ENCODE measurements at places on chromosomes 4 and X.
A peak's percentile ranks its signal among the peaks of the same experiment; 100 is the strongest.

DNA sequence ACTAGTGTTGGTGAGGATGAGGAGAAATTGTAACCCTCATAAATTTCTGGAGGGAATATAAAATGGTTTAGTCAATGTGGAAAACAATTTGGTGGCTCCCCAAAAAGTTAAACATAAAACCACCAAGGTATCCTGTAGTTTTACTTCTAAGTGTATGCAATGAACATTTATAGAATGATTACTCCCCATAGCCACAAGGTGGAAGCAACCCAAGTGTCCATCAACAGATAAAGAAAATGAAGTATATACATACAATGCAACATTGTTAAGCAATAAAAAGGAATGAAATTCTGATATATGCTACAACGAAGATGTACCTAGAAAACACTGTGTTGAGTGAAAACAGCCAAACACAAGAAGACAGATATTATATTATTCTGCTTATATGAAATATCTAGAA, 569.1 kb upstream of the GRID2 start:
- no peak overlapping the region for H3K4me3 ChIP-seq
- no peaks in the 10 kb centered on the region for H3K4me1 ChIP-seq
- no peaks in the 10 kb centered on the region for H3K36me3 ChIP-seq
- DNase-seq, result no peak
- no peaks in the 10 kb centered on the region for H3K27me3 ChIP-seq

DNA sequence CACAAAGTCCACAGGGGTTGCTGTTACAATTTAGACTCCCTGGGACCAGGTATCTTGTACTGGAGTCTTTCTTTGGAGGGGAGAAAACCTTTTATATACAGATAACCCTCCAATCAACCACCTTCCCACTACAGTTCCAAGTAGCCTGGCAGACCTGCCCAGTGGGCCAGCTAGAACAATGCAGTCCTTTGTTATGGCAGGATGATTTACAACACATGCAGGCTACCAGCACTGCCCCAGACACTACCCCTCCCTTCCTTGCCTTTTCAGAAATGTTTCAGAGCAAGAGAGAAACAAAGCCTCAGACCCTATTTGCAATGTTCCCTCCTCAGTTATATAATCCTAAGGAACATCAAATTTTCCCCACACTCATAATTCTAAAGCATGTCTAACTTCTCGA, 11.1 kb downstream of the RASL11B start:
- peaks cover 4% of the 10 kb centered on the region for H3K4me1 ChIP-seq
- DNase-seq, result no peak
- H3K27ac ChIP-seq, result no peak overlapping the region
- H3K4me3 ChIP-seq, result no peak overlapping the region
- H3K36me3 ChIP-seq, result peaks cover 8% of the 10 kb centered on the region

DNA sequence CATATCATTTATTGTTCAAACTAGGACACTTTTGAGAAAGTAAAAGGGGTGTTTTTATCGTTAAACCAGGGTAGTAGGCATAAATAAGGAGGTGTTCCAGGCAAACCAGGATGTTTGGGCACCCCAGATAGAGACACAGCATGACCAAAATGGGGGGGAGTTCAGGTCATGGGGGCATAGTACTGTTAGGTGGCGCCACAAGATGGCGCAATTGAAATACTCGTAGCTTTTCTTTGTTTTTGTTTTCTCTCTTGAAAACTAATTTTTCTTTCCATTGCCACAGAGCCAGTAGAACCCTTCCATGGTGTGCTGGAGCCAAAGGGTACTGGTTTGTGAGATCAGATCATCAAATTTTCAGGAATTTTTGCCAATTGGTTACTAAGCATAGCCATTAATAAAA, 283.4 kb downstream of the BCOR start:
- H3K4me1 ChIP-seq, result peaks cover 30% of the 10 kb centered on the region
- no peak overlapping the region for H3K27ac ChIP-seq
- DNase-seq, result peak; percentile 64
- no peaks in the 10 kb centered on the region for H3K36me3 ChIP-seq

DNA sequence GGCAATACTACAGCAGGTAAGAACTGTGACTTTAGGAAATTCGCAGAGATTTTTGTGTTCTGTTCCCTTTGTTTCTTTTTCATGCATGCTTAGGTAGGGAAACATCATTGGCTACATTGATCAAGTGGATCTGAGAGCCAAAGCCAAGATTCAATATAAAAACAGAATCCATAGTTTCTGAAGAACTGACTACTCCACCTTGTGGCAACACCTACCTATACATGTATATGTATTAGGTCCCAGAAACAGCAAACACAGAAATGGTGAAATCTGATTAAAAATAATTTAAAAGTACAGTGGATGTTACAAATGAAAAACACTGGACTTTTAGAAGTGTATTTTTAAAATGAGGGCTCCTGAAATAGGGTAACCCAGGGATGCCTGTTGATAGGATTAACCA, 322.6 kb upstream of the MAOA start:
- H3K36me3 ChIP-seq, result no peaks in the 10 kb centered on the region
- no peaks in the 10 kb centered on the region for H3K4me1 ChIP-seq
- H3K27ac ChIP-seq, result no peak overlapping the region
- DNase-seq, result no peak
- H3K4me3 ChIP-seq, result no peak overlapping the region

DNA sequence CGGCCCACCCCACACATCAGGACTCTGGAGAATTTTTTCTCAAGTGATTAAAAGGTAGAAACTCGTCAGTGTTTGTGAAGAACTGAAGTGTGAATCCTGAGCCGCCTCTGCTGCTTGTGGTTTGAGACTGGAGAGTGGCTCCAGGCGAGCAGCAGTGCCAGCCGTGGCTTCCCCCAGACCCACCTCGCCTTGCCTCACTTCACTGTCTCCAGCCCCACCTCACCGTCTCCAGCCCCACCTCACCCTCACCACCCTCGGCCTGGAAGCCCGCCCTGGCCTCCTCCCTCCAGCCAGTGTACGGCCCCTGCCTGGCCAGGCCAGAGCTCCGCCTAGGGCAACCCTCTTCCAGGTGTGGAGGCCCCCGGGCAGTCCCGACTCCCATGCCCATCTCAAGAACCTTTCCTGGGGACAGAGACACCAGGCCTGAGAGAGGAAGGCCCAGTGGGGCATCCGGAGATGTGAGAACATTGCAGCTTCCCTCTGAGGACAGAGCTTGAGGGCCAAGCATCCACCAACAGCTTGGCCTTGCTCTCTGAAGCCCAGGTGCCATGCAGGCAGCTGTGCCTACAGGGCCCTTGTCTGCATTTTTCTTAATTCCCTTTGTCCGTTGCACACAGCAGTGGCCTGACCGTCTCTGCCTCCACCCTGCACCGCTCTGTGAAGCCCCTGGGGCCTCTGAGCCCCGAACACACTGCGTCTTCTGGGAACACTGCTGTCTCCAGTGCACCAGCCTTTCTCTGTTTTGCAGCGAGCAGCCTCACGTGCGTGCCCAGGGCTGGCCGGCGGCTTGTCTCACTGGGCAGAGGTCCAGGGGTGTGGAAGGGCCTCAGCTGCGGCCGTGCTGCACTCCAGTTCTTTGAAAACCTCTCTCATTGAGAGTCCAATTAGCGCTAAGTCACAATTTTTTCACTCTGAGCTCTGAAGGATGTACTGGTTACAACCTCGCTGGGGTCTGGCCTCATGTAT, 13.8 kb downstream of the SH3BP2 start:
- H3K27ac ChIP-seq, result no peak overlapping the region
- no peaks in the 10 kb centered on the region for H3K36me3 ChIP-seq
- H3K4me1 ChIP-seq, result peaks cover 4% of the 10 kb centered on the region
- H3K27me3 ChIP-seq, result no peaks in the 10 kb centered on the region

DNA sequence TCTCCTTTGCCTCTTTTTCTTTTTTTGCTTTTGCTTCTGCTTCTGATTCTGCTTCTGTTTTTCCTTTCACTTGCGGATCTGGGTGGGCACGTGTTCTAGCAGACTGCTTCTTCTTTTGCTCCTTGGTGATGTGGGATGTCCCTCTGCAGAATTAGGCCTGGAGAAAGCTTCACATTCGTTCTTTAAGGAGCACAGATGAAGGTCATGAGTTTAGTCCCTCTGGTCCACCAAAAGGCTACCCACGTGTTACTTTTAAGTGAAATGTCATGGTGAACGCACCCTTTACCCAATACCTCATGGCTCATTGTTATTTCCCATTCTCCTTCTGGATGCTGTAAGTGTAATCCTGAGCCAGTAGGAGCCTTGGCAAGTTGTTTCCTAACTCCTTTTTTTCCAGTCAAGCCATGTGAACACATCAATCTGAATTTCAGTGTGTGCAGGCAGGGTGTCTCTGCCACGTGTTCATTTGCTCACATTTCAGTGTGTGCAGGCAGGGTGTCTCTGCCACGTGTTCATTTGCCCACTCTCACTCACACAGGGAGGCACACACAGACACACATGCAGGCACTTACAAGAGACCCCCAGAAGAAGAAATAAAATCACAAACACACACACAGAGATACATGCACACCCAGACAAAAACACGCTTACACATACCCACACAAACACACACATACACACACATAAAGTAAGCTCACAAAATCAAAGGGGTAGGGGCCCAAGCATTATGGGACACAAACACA, 36.9 kb downstream of the NBDY start:
- H3K36me3 ChIP-seq, result peaks cover 2% of the 10 kb centered on the region
- peak overlapping the region; percentile 63 for H3K4me3 ChIP-seq
- no peaks in the 10 kb centered on the region for H3K27me3 ChIP-seq

DNA sequence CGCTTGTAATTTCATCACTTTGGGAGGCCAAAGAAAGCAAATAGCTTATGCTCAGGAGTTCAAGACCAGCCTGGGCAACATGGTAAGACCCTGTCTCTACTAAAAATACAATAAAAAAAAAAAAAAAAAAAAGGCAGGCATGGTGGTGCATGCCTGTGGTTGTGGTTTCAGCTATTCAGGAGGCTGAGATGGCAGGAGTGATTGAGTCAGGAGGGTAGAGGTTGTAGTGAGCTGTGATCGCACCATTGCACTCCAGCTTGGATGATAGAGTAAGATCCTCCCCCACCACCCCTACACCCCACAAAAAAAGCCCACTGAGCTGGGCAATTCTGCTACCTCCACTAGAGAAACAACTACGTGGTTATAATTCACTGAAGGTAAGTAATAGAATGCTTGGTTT, 118.8 kb upstream of the PCDH18 start:
- H3K27ac ChIP-seq, result no peak overlapping the region
- H3K4me1 ChIP-seq, result no peaks in the 10 kb centered on the region
- H3K36me3 ChIP-seq, result no peaks in the 10 kb centered on the region
- no peaks in the 10 kb centered on the region for H3K27me3 ChIP-seq
- no peak overlapping the region for H3K4me3 ChIP-seq

DNA sequence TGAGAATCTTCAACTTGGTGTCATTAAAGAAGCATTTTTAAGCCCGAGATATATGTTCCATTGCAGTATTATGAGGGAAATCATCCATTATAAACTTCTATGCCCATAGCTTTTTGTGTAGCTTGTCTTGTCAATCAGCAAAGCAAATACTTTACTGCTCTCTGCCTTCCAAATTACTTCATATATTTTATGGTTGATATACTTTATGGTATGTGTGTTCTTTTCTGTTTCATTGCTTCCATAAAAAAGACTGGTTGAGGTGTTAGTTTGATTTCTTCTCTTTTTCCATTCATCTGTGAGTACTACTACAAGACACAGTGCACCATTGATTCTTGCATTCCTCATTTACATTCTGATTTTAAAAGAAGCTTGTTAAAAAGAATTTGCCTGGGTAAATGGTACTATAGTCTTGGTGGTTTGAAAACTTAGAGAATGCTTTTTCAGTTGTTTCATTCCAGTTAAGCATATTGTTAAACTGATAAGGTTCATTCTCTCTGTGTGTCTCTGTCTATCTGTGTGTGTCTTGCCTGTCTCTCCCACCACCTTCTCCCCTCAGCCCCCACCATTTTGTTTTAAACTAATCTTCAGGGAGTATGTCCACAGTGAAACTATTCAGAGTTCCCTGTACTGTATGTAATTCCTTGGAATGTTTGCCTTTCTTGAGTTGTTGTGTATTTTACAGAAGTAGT, 27.1 kb downstream of the STAG2 start:
- peaks cover 9% of the 10 kb centered on the region for H3K36me3 ChIP-seq
- no peak for DNase-seq
- H3K27ac ChIP-seq, result peak overlapping the region; percentile 14
- H3K4me1 ChIP-seq, result peaks cover 32% of the 10 kb centered on the region
- H3K27me3 ChIP-seq, result no peaks in the 10 kb centered on the region

- H3K27ac ChIP-seq, result no peak overlapping the region
- no peaks in the 10 kb centered on the region for H3K27me3 ChIP-seq
- H3K36me3 ChIP-seq, result no peaks in the 10 kb centered on the region
- DNase-seq, result no peak
- no peaks in the 10 kb centered on the region for H3K4me1 ChIP-seq
- H3K4me3 ChIP-seq, result no peak overlapping the region
Measured at GRCh38 chrX:32137525-32137924, 1065.7 kb upstream of the FTHL17 start.

DNA sequence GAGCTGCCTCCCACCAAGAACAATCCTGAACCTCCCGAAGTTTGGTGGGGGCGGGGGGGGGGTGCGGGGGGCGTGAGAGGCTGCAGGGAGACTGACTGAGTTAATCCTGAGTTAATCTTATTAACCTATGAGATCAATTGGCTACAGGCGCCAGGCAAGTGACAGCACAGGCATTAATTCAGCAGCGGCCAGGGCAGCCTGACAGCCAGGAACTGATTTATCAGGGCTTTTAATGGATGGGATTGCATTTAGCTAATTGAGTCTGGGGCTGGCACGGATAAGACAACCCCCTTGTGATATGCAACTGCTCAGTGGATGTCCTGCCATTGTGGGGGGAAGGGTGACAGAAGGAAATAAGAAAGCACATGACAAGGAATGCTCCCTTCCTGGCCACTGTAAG, 16.3 kb downstream of the RTL5 start:
- no peak overlapping the region for H3K4me3 ChIP-seq

DNA sequence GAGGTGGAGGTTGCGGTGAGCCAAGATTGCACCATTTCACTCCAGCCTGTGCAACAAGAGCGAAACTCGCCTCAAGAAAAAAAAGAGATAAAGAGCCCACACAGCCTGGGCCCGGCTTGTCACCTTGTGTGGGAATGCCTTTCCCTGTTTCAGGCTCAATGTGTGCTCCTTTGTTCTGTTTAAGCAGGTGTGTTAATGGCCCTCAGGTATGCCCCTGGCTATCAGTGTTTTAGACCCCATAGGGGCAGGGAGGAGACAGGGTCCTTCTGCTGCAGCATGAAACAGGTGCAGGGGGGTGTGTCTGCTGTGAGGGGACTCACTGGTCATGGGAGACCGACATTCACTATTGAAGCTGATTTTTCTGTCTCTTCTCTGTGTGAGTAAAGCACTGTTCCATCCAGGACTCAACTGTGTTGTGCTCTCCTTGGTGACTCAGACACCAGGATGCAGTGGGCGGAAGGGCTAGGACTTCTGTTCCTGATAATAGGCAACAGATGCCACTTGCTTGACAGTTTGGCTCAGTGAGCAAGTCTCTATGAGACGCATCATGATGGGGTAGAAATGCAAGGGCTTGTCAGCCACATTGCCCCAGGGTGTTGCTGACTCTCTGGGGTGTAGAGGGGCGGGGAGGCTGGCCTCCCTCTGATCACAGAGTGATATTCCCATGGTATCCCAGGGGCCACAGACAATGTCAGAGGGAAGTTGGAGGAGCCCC, 15.6 kb upstream of the LAP3 start:
- H3K4me3 ChIP-seq, result no peak overlapping the region
- no peak overlapping the region for H3K27ac ChIP-seq
- H3K27me3 ChIP-seq, result peaks cover 13% of the 10 kb centered on the region
- no peaks in the 10 kb centered on the region for H3K4me1 ChIP-seq
- DNase-seq, result no peak

GRCh38 chr4:99300934-99301333, 10.1 kb upstream of the ADH1A start:
- H3K27me3 ChIP-seq, result no peaks in the 10 kb centered on the region
- no peaks in the 10 kb centered on the region for H3K36me3 ChIP-seq
- no peak overlapping the region for H3K27ac ChIP-seq

All from activated CD8-positive, alpha-beta memory T cell treated with anti-CD3 and anti-CD28 coated beads, Interleukin-2, amount 10 ng/mL, durations not matched to agents 7 days and 5 days (primary cell).